ENCODE measurements at places on chromosomes 3 and 15.

GRCh38 chr3:121852256-121852655 is 17.2 kb downstream of the EAF2 start:
- no peak for DNase-seq

GRCh38 chr15:99404454-99404853 is 153.2 kb downstream of the LRRC28 start:
- DNase-seq: no peak

- DNase-seq: no peak
Observed at GRCh38 chr3:53377794-53378193, 30.5 kb upstream of the DCP1A start.

DNA sequence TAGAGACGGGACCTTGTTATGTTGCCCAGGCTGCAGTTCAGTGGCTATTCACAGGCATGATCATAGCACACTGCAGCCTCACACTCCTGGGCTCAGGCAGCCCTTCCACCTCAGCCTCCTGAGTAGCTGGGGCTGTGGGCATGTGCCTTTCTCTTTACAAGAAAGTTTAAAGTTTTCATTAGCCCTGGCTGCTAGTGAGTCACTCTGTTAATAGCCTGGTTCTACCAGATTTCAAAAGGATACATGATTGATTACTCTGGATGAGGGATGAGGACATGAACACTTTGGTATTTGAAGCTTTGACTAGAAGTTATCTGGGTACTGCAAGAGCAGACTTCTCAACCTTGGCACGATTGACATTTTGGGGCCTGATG is 95.1 kb downstream of the DHX36 start:
- no peak for DNase-seq

GRCh38 chr15:77122576-77122975 is 51.7 kb upstream of the TSPAN3 start:
- DNase-seq: no peak

DNA sequence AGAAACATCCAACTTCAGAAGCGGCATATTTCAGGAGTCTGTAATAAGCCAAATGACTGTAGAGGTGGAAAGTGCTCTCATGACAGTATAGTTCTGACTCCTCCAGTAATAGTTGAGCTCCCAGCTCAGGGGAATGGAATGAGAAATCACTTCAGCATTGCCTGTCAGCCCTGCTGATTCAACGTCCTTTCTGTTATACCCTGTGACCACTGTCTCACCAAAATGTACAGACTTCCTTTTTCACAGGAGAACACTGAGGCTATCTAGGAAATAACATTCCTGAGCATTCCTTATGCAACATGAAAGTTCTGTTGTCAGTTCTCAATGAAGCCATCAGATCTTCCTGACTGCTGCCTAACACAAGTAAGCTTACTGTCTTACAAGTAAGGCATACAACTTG is 284.5 kb upstream of the MME start:
- no peak for DNase-seq

- DNase-seq: no peak
Observed at GRCh38 chr3:178443634-178444033, 92.6 kb upstream of the KCNMB2 start.

DNA sequence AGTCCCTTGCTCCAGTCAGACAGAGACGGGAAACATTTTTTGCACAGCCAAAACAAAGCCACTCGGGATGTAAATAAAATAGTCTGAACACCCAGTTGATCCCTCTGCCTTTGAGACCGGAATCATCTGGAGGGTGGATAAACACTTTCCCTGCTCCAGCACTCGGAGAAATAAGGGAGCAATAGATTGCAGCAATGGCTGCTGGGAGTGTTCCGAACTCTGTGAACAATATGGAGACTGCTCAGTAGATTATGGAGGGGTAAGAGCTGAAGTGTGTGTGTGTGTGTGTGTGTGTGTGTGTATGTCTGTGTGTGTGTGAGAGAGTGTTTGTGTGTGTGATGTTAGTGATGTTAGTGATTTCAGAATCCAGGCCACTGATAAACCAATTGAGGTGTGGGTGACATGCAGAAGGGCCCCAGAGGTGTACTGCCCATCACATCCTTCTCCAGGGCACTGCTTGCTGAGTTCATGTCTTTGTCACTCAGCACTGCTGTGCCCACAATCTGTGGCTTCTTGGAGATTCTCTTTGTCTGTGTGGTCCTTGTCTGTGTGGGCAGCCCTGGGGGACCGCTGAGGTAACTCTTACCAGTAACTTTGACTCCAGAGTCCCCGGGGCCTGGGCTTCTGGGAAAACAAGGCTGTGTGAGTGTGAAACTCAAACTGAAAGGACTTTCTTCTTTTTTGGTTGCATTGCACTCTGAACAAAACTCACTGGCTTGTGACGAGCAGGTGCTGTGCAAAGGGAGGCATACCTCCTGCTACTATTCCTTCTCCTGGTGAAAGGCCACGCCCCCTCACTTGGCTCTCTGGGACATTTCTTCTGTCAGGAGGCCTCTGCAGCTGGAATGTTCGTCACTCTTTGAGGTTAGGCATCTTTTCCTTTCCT is 23.0 kb downstream of the CRYGS start:
- no peak for DNase-seq

DNA sequence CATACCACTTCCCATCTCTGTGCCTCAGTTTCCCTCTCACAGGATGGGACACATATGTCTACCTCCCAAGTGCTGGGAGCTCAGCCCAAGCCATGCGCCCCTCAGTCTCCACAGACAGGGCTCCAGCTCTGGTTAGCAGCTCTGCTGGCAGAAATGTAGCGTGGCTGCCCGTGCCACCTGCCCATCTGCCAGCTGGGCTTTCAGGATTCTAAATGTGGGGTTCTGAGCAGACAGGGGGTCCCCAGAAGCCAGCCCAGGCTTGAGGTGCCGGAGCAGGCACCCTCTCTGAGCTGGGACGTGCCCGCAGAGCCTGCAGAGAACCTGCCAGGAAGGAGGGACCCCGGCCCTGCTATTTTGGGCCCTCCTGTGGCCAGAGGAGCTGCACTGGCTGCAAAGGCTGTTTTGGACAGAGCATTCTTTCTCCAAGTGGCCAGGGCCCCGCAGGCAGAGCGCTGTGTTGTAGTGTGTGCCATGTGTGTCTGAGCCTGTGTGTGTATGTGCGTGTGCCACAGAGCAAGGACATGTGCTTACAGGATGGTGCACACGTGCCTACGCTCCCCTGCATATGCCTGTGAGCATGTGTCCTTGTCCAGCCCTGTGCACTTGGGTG is 31.7 kb downstream of the PSTPIP1 start:
- no peak for DNase-seq

DNA sequence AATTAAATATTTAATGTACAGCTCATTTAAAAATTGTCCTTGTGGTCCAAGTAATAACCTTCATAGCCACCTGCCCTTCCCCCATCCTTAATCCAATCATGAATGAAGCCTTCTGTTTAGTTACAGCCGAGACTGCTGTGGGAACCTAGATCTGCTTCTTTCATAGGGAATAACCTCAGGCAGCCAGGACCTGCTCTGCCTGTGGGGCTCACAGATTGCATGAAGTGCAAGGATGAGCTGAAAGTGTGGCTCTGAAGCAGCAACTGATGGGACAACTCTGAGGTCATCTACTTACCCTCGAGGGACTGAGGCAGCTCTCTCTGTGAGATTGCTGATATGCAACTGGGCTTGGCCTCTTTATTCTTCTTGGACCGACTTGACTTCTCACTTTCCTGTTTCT is 169.8 kb downstream of the POTEB3 start:
- DNase-seq: no peak

DNA sequence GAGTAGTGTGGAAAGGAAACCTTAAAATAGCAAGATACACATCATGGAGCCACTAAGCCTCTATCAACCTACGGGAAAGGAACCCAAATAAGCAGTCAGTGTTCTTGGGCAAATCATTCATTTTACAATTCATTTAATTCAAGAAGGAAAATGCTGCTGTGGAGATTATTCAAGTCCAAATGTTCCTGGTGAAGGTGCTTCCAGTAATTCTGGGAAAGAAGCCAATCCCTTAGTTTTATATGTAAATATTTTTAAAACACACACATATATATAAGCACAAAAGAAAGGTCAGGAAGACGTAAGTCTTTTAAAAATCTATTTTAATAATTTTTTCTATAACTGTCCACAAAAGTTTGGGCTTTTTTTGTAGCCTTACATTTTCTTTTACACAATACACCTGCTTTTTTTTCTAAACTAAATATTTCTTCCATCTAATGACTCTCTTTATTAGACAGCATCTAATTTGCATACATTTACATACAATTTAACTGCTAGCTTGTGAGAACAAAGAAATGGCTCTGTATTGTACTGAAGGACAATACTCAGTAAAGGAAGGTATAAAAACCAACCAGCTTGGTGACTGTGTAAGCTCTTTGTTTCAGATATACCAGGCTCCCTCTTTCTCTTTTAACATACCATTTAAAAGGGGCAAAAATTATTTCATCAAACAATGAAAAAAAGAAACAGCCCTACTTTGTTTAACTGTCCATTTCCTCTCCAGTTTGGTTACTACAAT is 269.5 kb downstream of the ZBTB20 start:
- DNase-seq: no peak

GRCh38 chr3:124999897-125000435 is 55.8 kb downstream of the HEG1 start:
- no peak for DNase-seq

GRCh38 chr3:64438812-64439211 is 213.5 kb upstream of the PRICKLE2 start:
- DNase-seq: no peak

GRCh38 chr3:14725564-14726440 is 50.9 kb downstream of the C3orf20 start:
- no peak for DNase-seq

DNA sequence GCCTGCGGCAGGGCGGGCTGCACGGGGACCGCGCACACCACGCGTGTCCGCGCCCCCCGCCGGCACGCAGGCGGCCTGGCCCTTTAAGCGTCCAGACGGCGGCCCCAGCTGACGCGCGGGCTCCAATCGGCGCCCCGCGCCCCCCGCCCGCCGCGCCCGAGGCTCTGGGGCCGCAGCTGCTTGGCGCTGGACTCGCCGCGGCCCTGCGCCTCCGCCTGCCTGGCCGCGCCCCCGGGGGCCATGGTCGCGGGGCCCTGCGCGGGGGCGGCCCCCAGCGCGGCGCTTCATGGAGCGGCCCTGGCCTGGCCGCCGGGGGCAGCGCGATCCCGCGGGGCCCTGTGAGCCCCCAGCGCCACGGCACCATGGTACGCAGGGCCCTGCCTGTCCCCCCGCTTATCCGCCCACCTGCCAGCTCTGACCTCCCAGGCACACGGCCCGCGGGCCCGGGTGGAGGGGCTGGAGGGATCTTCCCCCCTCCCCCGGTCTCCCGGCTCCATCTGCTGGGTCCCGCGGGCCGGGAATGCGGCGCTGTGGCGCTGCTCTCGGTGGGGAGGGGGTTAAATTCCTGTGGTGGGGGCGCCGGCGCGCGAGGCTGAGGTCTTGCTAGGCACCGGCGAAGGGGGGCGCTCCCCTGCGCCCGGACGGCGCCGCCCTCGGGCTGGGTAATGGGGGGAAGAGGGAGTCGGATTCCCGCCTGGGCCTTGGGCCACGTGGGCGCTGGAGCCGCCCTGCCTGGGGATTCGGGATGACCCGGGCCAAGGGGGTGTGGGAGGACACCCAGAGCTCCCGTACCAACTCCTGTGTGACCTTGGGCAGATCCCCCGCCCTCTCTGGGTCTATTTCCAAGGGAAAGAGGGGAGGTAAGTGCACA is 1.1 kb downstream of the ZBTB47 start:
- DNase-seq: no peak

GRCh38 chr15:75367913-75368688 is at the start of gene MAN2C1:
TSS of gene MAN2C1 (minus strand) at chr15:75368607. CDS start at chr15:75368583, 24 bp downstream.
- DNase-seq: peak; percentile 92
